ENCODE measurements at places on chromosomes 1 and 21. TPM values are rescaled to one million over a fixed set of nuclear protein-coding genes. Genes with fewer than 3 reads are reported as not detected.

COL6A1 gene
- total RNA-seq: 95.1 TPM

GRCh38 chr1:230745071-230745470 lies 2.1 kb upstream of the CAPN9 start:
- no peak for DNase-seq

GRCh38 chr1:30842697-30843354 lies 65.7 kb downstream of the SDC3 start:
- DNase-seq: peak; percentile 24

SYNJ1 gene
- 3.1 TPM for total RNA-seq

- peak; percentile 37 for DNase-seq
Observed at GRCh38 chr1:79497193-79497773, 490.8 kb upstream of the ADGRL4 start.

DNA sequence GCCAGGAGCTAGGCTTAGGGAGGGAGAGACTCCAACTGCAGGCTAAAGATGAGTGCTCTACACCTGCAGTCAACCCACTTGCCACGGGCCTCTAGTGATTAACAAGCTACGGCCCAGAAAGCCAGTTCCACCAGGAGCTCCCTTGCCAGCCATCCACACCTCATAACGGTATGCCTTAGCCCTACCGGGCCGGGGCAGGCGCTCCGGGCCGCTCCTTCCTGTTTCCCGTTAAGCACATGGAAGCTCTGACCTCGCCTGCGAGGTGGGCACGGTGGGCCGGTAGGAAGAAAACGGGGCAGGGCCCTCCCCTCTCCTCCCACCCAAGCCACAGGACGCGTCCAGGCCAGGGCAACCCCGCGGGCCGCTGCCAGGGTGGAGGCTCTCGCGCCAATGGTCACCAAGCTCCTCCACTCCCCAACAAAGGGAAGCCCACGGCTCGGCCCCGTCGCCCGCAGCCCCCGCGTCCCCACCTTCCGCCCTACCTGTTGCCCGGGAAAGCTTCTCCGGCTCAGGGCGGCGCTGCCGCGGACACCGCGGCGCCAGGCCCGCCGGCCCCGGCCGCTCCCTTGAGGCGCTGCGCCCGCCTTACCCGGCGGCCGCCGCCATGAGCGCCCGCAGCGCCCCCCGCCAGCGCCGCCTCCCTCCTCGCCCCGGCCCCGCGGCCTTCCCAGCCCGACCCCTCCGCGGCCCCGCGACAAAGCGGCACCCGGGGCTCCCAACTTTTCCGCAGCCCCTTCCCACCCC lies 627 bp downstream of the CERS2 start:
- DNase-seq: no peak

- DNase-seq: no peak
Observed at GRCh38 chr1:95551201-95551600, 317.2 kb downstream of the RWDD3 start.

- no peak for DNase-seq
Observed at GRCh38 chr1:196654271-196654670, 2.4 kb downstream of the CFH start.

TRNP1 gene
- 15.2 TPM for total RNA-seq

DNA sequence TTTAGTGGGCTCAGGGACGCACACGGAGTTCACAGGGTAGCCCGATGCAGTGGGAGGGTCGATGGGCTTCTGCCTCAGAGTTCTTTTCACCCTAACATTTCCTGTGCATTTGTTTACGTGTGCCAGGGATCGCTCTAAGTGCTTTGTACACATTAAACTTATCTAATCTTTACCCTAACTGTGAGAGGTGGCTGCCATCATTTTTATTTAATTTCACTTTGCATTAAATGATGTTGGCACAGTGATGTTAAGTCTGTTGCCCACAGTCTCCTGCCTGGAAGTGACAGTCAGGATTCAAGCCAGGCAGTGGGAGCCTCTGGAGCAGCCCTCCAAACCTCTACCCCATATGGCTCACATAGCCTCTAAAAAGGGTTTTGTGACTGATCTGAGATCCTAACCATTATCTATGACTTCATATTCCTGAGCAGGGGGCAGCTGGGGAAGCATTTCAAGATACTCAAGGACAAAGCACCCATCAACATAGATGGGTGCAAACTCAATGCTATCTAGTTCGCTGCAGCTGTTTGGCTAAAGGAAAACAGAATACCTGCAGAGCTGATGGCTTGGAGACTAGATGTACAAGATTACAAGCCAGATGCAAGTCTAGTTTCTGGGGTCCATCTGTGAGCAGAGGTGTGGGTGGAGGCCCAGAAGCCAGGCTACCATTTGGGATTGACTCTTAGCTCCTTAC lies 303.8 kb downstream of the DISC1 start:
- DNase-seq: no peak

DNA sequence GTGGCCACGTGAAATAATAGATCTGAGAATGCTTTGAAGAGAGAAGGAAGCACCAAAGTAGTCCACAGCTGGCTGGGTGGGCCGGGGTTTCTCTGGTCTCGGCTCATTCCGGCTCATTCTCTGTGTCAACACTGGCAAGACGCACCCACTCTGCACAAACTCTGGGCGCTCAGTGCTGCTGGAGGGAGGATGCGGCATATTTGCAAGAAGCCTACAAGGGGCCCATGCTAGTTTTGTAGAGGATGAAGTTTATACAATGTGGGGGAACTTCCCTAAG lies 28.8 kb upstream of the TMPRSS2 start:
- DNase-seq: no peak

LRRC39 gene
- total RNA-seq: not detected

- no peak for DNase-seq
Observed at GRCh38 chr1:168065506-168065905, 71.2 kb downstream of the GPR161 start.

- DNase-seq: peak; percentile 18
Observed at GRCh38 chr1:214362188-214362882, 81.4 kb downstream of the SMYD2 start.

DNA sequence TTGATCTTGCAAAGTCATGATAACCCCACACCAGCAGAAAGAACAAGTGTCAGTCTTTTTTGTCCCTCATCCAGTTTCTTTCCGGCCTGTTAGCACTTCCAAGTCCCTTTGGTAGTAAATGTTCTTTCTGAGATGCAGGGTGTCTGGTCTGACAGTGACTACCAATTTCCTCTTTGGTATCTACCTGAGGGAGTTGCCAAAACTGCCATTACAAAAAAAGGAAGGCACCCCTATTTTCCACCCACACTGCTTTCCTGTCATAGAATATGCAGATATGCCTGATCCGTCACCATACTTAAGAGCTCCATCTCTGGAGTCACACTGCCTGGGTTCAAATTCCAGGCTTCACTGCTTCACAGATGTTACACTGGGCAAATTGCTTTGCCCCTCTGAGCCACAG lies 72.4 kb downstream of the ZNF281 start:
- DNase-seq: no peak

DNA sequence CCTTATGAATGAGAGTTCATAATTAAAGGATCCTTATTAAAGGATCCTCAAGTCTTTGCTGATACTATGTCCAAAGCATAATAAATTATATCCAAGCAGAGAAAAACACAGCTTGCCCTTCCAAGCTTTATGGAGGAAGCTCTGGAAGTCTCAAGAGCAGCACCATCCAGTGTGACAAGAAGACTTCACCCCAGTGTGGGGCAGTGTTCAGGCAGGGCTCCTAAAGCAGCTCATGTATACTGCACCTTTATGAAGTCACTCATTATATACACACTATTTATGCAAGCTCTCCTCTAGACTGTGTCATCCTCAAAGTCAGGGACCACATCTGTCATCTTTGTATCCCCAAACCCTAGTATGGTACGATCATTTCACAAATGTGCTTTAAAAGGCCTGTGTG lies 11.9 kb upstream of the CCN1 start:
- no peak for DNase-seq

DNA sequence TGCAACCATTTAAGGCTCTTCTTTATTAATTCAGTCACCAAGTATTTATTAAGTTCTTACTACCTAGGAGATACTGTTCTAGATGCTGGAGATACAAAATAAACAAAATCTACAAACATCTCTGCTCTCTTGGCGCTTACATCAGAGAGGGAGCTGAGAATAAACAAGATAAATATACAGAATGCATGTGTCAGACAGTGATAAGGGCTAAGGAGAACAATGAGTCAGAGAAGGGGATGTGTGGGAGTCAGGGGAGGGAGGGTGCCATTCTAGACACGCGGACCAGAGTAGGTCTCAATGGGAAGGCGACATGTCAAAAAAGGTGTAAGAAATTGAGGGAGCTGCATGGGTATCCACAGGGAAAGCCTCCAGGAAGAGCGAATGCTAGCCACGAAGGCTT lies 393.2 kb downstream of the RWDD3 start:
- no peak for DNase-seq

- peak; percentile 69 for DNase-seq
Observed at GRCh38 chr1:152869808-152870419, 8.2 kb upstream of the SMCP start.

DNA sequence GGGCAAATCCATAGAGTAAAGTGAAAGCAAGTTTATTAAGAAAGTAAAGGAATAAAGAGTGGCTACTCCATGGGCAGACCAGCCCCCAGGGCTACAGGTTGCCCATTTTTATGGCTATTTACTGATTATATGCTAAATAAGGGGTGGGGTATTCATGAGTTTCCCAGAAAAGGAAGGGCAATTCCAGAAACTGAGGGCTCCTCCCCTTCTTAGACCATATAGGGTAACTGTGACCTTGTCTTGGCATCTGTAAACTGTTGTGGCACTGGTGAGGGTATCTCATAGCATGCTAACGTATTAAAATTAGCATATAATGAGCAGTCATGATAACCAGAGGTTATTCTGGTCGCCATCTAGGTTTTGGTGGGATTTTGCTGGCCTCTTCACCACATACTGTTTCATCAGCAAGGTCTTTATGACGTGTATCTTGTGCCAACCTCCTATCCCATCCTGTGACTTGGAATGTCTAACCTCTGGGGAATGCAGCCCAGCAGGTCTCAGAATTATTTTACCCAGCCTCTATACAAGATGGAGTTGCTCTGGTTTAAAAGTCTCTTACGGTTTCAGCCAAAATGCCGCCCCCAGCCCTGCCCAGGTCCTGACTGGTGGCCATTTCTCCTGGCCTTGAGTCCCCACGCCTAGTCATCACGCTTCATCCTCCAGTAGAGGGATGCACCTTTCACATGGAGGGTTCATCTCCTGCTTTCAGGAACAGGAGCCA lies 982 bp upstream of the TRIM17 start:
- peak; percentile 20 for DNase-seq

TRIM67 gene
- not detected for total RNA-seq

PDC gene
- total RNA-seq: not detected

GRCh38 chr1:162366149-162366548 lies 10.5 kb downstream of the SPATA46 start:
- no peak for DNase-seq

ORC1 gene
- 34.4 TPM for total RNA-seq

DNA sequence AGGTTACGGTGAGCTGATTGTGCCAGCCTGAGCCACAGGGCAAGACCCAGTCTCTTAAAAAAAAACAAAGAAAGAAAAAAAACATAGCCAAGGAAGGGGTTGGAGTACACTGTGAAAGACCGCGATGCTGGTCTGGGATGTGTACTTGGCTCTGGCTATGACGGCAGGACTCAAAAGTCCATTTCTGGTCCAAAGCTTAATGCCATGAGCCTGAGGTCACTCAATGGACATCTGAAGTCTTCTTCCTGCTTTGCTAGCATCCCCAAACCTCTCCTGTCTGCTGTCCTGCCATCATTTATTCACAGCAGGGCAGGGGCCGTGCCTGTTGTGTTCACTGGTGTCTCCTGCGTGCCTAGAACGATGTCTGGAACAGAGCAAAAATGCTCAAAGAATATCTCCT lies 1.5 kb upstream of the ARHGEF10L start:
- no peak for DNase-seq

GRCh38 chr1:241167121-241167630 lies 189.8 kb downstream of the RGS7 start:
- peak; percentile 34 for DNase-seq

GRCh38 chr1:67889466-67889865 lies 56.2 kb upstream of the GNG12 start:
- DNase-seq: no peak

F5 gene
- not detected for total RNA-seq

U2AF1 gene
- 48.5 TPM for total RNA-seq

- no peak for DNase-seq
Observed at GRCh38 chr1:111420377-111420776, 7.2 kb downstream of the OVGP1 start.

HTR6 gene
- total RNA-seq: not detected

GRCh38 chr1:26546375-26546774 lies 16.8 kb downstream of the RPS6KA1 start:
- peak; percentile 40 for DNase-seq

PLA2G2C gene
- total RNA-seq: not detected

- DNase-seq: peak; percentile 62
Observed at GRCh38 chr1:78491451-78492071, 787 bp downstream of the PTGFR start.

HAO2 gene
- not detected for total RNA-seq

GRCh38 chr1:181116819-181117390 lies 28.4 kb downstream of the IER5 start:
- no peak for DNase-seq

ARTN gene
- total RNA-seq: not detected

DNA sequence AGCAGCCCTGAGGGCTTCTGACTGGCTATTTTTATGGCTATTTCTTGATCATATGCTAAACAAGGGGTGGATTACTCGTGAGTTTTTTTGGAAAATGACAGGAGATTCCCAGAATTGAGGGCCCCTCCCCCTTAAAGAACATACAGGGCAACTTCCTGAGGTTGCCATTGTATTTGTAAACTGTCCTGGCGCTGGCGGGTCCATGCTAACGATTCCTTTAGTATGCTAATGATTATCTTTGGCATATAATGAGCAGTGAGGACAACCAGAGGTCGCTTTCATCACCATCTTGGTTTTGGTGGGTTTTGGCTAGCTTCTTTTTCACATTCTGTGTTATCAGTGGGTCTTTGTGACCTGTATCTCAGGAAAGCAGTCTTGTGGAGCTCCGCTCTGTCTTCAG lies 24.1 kb downstream of the FMN2 start:
- DNase-seq: no peak

DNA sequence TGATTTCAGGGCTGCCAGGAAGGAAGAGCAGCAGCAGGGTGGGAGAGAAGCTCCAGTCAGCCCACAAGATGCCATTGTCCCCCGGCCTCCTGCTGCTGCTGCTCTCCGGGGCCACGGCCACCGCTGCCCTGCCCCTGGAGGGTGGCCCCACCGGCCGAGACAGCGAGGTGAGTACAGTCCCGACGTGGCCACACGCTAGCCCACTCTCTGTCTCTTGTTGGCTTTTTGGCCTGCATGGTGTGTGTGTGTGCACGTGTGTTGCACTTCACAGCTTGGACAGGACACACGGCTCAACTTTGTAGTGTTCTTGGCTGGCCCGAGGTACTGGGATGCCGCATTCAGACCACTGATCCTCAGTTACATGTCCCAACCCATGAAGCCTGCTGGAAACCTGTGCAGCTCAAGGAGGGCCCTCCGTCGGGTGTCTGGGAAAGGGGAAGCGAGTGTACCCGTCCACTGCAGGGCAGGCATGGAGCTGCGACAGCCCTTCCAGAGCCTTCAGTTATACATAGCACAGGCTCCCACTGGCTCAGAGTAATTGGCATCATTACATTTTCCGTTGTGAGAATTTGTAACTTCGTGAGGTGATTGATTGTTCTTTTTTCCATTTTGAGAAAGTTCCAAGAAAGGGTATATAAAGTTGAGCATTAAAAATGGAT lies 454 bp downstream of the CORT start:
- DNase-seq: no peak

All from HT1080 (cell line).